Right ventricle myocardium inferior (tissue), 1 donor: ENCODE measurements at places on chromosomes 5 and 9. TPM values are rescaled to one million over a fixed set of nuclear protein-coding genes. Genes with fewer than 3 reads are reported as not detected.
A peak's percentile ranks its signal among the peaks of the same experiment; 100 is the strongest.

DNA sequence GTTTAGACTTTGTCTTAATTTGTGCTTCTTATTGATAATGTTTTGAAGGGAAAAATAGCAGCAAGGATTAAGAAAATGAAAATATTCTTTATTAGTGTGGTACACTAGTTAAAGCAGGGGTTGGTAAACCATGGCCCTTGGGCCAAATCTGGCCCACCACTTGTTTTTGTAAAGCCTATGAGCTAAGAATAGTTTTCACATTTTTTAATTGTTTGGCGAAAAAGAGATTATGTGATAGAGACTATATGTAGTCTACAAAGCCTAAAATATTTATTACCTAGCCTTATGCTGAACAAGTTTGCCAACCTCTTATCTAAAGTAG lies 57.2 kb downstream of the KCNN2 start:
- DNase-seq = no peak

- no peak for DNase-seq
Observed at GRCh38 chr5:417301-418161, 25.4 kb upstream of the EXOC3 start.

- peak; percentile 25 for DNase-seq
Observed at GRCh38 chr5:179204572-179204971, 140.7 kb downstream of the ADAMTS2 start.

GRCh38 chr9:36893184-36893583 lies 140.9 kb downstream of the PAX5 start:
- no peak for DNase-seq

The TNFSF8 gene
- 0.57 TPM for total RNA-seq

The ZNF782 gene
- 3.1 TPM for total RNA-seq

The IFNE gene
- total RNA-seq = not detected

The TLX3 gene
- not detected for total RNA-seq

DNA sequence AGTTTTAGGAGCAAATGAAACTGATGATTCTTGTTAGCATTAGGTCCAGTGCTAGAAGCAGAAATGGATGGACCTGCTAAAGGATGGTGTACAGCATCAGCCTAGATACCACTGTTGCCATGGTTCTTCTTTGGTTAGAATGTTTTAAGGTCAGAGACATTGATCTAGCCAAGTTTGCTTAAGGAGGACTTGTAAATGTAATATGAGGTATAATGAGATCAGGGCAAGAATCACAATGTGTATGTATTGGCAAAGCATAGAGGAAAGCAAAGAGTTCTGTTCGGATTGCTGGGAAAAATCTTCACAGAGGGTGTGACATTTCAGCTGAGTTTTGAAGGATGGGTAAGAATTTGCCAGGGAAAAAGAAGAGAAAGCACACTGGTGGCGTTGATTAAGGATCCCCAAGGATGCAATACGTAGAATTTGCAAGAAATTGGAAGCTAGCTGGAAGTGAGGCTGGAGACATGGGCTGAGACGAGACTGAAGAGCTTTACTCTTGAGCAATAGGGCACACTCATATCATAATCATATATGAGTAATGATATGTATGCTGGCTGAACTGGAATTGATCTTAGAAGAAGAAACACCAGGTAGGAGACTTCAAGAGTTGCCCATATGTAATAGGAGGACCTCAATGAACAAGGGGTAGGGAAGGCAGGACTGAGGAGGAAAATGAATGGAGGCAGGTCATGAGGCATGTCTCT lies 102.0 kb downstream of the ZNF462 start:
- no peak for DNase-seq

The GPR151 gene
- total RNA-seq = not detected

The S100Z gene
- not detected for total RNA-seq

GRCh38 chr5:124746916-124747790 lies 714 bp upstream of the ZNF608 start:
- peak; percentile 77 for DNase-seq

The NUDCD2 gene
- 11.8 TPM for total RNA-seq

GRCh38 chr9:36319183-36319582 lies 60.9 kb upstream of the GNE start:
- DNase-seq = no peak

The PFN3 gene
- total RNA-seq = not detected

The ENTPD8 gene
- total RNA-seq = not detected

- DNase-seq = no peak
Observed at GRCh38 chr5:107661038-107661649, 9.6 kb downstream of the EFNA5 start.
